ENCODE measurements at places on chromosomes 1 and 21.
A peak's percentile ranks its signal among the peaks of the same experiment; 100 is the strongest.

- DNase-seq: no peak
Measured at GRCh38 chr1:8104278-8105236, 78.4 kb upstream of the ERRFI1 start.

GRCh38 chr1:170133766-170134495, 11.8 kb upstream of the NTMT2 start:
- no peak for DNase-seq

GRCh38 chr1:27139980-27140379, 14.9 kb downstream of the SLC9A1 start:
- DNase-seq: no peak

GRCh38 chr1:76293831-76294230, 219.3 kb downstream of the ST6GALNAC3 start:
- DNase-seq: no peak

DNA sequence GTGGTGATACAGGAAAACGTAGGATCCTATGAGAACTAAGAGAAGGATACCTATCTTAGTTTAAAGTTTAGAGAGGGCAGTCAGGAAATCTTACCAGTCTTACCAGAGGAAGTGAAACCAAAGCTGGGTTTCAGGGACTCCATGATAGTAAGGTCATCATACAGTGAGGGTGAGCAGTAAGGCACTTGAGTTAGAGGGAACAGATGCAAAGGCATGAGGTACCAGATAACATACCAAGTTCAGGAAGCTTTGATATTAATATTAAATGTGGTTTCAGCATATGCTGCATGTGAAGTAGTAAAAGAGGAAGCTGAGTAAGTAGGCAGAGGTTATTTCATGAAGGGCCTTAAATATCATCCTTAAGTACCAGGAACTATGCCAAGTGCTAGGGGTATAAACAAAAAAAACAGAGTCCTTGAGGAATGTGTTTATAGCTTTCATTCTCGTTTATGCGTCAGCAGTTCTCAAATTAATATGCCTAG, 16.9 kb downstream of the ATG4C start:
- no peak for DNase-seq

DNA sequence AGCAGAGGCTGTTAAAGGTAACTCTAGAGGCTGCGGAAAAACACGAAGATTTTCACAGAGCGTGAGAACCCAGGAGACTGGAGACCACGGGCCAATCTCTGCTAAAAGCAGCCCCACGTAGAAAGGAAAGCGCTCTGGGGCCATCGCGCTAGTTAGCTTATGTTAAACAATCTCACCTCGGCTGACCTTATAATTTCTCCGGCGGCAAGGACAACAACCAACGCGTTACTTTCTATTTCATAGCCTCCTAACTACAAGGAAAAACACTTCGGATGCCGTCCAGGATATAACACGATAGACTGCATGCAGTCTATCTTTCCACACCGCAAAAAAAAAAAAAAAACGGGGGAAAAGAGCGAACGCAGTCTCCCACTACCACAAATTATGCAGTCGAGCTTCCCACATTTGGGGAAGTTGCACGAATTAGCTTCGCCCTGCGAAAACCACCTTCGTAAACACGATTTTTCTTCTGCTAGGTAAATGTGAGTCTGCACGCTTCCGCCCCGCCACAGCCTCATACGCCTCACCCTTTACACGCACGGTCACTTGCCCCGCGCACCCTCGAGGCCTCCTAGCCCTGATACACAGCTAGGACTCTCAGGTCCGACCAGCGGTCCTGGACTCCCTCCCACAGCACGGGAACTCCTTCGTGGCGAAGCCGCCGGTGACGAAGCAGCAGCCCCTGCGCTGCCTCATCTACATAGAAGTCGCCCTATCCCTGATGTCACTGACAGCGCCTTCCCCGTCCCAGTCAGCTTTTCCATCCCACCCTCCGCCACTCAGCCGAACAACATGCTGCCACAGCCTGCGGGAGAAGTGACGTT, 87.8 kb downstream of the PRKAB2 start:
- peak; percentile 63 for DNase-seq

GRCh38 chr1:83637586-83637985, 361.3 kb downstream of the TTLL7 start:
- no peak for DNase-seq

GRCh38 chr1:243477731-243478290, 222.0 kb downstream of the SDCCAG8 start:
- DNase-seq: no peak

GRCh38 chr1:227940791-227941241, 6.9 kb downstream of the WNT9A start:
- DNase-seq: peak; percentile 31

GRCh38 chr1:232528472-232529089, 101.4 kb downstream of the SIPA1L2 start:
- no peak for DNase-seq

DNA sequence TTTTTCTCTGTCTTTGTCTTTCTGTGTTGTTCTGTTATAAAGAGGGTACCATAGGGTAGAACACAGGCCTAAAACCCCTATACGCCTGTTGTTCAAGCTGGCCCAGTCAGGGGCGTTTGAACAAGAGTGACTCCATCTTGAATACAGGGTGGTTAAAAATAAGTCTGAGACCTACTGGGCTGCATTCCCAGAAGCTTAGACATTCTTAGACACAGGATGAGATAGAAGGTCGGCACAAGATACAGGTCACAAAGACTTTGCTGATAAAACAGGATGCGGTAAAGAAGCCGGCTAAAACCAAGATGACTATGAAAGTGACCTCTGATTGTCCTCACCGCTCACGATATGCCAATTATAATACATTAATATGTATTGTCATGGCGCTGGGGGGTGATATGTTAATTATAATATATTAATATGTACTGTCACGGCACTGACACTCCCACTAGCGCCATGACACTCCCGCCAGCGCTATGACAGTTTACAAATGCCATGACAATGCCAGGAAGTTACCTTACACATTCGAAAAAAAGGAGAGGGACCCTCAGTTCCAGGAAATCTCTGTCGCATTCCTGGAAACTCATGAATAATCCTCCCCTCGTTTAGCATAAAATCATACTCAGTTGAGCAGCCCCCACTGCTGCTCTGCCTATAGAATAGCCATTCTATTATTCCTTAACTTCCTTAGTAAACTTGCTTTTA, 58.5 kb upstream of the KLHDC7A start:
- no peak for DNase-seq

GRCh38 chr1:39648496-39648895, 9.1 kb upstream of the HEYL start:
- no peak for DNase-seq

DNA sequence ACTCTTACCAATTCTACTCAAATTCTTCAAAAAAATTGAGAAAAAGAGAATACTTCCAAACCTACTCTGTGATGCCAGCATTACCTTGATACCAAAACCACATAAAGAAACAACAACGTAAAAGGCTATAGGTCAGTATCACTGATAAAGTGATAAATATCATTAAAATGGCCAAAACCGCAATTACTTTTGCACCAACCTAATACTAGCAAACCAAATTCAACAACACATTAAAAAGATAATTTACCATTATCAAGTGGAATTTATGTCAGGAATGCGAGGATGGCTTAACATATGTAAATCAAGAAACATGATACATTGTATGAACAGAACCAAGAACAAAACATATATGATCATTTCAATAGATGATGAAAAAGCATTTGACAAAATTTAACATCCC, 7.0 kb downstream of the SPAG17 start:
- DNase-seq: no peak

GRCh38 chr1:12446593-12446992, 171.4 kb downstream of the DHRS3 start:
- DNase-seq: no peak

DNA sequence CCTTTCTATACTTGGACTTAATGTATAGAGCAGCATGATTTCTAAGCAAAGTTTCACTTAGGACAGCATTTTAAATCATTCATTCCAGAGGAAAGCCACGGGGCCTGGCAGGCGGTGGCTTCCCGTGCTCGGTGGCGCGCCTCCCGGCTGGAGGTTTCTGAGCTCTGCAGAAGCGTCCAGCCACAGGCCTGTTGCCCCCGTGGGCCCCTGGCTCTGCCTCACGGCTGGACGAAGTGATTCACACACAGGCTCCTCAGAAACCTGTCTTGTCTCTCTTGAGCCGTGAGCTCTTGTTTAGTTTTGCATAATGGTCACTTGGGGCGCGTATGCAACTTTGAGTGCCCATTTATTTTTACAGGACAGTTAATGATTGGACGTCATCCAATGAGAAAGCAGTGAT, 22.1 kb upstream of the DIP2A start:
- DNase-seq: peak; percentile 15

DNA sequence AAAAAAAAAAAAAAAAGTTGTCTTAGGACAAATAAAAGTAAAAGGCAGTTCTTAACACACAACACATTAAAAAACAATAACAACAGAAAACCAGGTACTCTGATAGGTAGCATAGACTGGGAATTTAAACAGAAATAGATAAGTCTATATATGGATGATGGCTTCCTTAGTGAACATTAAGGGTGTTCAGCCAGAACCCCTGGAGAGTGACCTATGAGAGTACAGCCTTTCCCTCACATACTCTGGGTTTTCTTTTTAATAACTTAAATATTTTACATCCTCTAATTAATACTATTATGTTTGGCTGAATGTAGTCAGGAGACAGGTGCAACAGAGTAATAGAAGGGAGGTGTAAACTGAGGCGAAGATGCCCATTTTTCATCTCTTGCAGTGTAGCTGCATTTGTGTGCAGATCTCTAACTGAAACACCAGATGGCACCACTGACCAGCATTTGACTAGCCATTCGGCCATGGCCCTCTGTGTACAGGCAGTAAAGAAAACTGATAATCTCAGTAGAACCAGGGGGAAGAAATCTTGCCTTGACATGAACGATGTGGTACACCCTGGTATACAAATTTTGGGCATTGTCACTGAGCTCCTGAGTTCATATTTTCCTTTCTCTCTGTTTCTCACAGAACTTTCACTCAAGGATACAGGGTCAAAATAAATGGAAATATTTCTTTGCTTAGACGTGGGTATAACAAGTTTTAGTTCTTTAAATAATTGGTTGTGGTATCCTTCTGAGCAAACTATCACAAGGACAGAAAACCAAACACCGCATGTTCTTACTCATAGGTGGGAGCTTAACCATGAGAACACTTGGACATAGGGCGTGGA, 7.6 kb downstream of the TTF2 start:
- peak; percentile 50 for DNase-seq

DNA sequence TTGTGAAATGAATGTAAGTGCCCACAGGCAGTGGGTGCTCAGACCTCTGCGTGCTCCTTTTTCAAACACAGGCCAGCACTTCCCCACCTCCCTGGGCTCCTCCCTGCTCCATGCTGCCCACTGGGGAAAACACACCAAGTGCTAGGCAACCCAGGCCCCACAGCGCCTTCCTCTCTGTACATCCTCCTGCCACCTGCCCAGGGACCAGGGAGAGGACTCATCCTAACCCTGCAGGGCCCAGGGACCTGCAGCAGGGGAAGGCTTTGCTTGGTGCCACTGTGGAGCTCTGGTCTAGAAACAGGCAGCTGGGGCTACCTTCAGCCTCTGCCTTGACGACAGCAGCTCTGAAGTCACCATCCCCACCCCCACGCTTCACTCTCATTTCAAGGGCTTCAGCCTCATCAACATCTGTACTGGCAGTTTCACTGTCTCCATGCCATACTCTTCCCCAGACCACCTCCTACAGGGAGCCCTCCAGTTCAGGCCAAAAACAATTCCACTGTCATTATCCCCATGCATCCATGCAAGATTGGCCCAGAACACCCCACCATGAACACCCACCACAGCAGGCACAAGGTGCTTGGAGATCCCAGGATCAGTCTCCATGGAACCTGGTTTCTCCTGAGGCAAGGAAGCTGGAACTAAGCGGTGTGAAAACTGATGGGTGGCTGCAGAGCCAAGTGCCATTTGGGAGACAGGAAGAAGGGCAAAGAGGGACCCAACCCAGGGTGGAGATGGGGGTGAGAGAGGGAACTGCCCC, 1.1 kb downstream of the IGSF8 start:
- DNase-seq: no peak
